ENCODE measurements at places on chromosomes 3 and 15. TPM values are rescaled to one million over a fixed set of nuclear protein-coding genes. Genes with fewer than 3 reads are reported as not detected.

GRCh38 chr15:64046421-64047153 lies at the start of gene DAPK2:
Gene DAPK2, minus strand, starts transcription at chr15:64046485. Its CDS starts 6,224 bp downstream, at chr15:64040261.
- no peak for DNase-seq

GRCh38 chr3:144039661-144040060 lies 68.0 kb downstream of the DIPK2A start:
- no peak for DNase-seq

GRCh38 chr15:39819533-39819932 lies 36.9 kb upstream of the FSIP1 start:
- no peak for DNase-seq

GRCh38 chr3:116896116-116896515 lies 186.5 kb downstream of the TUSC7 start:
- DNase-seq: no peak

GRCh38 chr15:70703096-70703878 lies 60.1 kb downstream of the UACA start:
- no peak for DNase-seq

The SYNM gene
- 22.1 TPM for total RNA-seq

The NR1I2 gene
- not detected for total RNA-seq
